EL (cell line): ENCODE measurements at places on chromosomes 11 and 22.
A peak's percentile ranks its signal among the peaks of the same experiment; 100 is the strongest.

- no peak for DNase-seq
Observed at GRCh38 chr11:96276836-96277235, 66.2 kb downstream of the MAML2 start.

DNA sequence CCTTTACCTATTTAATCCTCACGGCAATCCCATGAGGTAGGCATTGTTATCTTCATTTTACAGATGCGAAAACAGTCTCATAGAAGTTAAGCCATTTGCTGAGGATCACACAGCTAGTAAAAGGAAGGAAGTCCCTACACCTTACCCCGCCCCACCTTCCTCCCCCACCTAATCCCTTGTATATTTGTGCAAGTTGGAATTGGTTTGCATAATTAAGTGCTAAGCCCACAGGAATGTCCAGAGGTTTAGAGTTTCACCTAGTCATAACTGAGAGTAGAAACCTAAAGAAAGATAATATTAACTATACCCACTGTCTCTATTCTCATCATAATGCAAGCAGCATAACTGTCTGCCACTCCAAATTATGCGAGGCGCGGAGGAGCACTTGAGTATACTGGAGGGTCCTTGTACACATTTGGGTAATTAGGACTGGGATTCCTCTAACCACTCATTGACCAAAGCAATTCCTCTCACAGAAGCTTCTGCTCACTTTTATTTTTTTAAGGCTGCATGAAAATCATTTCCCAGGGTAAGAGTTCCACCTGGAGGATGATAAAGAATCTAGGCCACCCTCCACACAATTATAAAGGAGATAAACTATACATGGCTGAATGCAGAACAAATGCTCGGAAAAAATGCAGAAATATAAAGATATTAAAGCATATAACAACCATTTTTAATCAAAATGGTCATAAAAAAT lies 199.9 kb downstream of the FAM181B start:
- no peak for DNase-seq

DNA sequence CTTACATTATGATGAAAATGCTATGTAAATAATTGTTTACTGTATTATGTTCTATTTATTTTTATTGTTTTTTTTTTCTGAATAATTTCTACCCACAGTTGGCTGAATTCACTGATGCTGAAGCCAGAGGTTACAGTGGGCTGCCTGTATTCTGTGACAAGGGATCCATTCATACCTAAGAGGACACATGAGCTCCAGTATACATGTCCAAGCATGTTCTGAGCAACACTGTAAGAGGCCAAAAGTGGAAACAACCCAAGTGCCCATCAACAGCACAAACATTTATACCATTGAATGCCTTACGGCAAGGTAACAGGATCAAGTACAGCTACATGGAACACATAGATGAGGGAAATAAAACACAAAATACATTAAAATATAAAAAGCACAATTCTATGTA lies 1.4 kb upstream of the SRSF8 start:
- DNase-seq = no peak

GRCh38 chr11:132346558-132347148 lies 976.2 kb downstream of the NTM start:
- DNase-seq = no peak

DNA sequence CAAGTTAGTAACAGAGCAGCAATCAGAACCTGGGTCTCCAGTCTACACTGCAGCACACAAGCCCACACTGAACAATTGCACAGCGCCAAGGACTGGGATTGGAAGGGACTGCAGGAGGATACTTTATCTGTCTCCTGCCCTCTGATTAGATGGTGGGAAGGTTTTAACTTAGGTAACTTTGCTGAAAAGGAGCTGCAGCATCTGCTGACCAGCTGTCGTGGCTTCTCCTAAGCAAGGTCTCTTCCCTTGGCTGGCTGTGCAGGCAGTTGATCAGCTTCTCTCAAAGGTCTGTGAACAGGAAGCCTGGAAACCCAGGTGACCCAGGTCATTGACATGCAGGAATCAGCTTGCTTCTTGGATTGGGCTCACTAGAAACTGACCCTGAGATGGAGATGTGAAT lies 82.4 kb downstream of the ISX start:
- DNase-seq = no peak

DNA sequence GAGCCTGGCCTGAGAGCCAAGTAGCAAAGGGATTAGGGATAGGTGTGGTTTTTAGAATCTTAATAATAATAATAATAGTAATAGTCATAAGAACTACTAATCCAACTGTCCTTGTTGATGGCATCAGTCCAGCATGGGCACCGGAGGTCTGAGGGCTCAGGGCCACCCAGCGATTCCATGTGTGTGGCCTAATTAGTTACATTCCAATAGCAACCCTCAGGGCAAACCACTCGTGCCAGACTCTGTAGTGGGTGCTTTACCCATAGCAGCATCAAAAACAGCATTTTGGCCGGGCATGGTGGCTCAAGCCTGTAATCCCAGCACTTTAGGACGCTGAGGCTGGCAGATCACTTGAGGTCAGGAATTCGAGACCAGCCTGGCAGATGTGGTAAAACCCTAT lies 19.0 kb upstream of the MYH9 start:
- DNase-seq = no peak

GRCh38 chr22:40491990-40492631 lies 121.7 kb downstream of the SGSM3 start:
- DNase-seq = no peak

DNA sequence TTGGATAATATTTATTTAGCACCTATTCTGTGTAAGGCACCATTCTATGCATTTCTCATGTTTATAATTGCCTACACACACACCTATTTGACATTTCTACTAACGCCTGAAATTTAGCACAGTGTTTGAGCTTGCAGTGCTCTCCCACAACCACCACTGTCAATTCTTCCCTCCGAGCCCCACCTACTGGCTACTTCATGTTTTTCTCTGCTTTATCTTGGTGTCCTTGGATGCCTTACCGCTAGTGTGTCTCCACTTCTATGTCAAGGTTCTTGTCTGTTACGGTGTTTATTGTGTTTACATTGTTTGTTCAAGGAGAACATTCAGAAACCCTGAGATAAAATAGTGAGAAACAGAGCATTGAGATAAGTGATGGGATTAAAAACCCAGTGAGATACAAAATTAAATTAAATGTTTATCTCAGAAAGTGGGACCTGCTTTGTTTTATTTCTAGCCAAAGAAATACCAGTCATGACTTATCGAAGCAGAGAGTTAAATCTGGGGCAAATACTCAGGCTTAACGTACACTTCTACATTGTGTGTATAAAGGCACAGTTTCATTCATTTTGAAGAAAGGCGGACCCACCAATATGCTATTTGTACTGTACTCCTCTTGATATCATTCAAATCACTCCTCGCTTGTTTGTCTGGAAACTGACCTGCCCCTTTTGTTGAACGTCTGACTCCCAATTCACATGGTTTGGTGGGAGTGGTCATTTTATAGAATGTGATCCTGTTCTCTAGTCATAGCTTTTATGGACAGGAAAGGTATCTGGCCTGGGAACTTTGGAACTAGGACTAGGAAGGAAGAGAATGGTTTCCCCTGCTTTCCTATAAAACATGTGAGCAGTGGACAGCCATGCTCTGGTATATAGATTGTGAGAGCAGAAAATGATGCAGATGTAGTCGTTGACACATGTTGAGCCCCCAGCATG lies 39.2 kb upstream of the SLC36A4 start:
- DNase-seq = peak; percentile 37

DNA sequence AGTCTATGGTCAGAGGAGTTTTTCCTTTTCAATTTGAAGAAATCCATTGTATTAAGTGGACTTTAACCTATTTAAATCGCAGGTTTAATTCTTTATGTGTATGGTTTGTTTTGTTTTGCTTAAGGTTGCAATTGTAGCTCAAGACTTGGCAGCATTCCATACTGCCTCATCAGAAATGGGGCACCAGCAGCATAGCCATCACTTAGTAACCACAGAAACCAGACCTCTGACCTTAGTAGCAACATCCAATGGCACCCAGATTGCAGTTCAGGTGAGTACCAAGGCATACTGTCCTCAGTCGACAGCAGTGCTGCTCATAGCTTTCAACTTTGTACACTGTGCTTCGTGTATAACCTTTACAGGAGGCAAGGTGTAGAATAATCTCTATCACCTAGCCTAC lies 48.4 kb upstream of the WEE1 start:
- DNase-seq = no peak

DNA sequence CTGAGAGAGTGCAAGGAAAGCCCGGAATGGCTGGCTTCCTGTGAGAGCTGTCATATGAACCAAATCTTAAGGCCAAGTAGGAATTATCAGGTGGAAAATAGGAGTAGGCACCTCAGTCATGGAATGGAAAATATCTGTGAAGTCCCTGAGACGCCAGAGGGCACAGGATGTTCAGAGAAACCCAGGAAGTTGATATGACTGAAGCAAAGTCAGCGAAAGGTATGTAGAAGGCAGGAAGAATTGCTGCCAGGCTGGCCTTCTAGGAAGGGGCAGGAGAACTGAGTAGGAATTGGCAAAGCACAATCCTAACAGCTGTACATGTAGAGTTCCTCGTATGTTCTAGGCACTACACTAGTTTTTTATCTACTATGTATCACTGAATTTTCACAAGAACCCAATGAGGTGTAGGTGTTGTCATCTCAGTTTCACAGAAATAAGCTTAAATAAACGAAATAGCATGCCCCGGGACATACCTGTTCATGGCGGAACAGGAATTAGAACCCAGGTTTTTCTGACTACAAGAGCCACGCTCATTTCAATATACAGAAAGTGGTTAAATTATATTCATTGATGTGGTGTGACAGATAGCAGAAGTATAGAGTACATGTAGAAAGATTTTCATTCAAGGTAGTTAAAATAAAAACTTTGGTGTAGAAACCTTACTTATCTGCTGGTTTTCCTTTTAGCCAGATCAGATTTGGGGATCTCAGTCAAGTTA lies 17.0 kb downstream of the HMGXB4 start:
- DNase-seq = no peak

GRCh38 chr11:116832350-116833290 lies 2.9 kb downstream of the APOC3 start:
- no peak for DNase-seq
